ENCODE measurements at places on chromosomes 12 and 14.

DNA sequence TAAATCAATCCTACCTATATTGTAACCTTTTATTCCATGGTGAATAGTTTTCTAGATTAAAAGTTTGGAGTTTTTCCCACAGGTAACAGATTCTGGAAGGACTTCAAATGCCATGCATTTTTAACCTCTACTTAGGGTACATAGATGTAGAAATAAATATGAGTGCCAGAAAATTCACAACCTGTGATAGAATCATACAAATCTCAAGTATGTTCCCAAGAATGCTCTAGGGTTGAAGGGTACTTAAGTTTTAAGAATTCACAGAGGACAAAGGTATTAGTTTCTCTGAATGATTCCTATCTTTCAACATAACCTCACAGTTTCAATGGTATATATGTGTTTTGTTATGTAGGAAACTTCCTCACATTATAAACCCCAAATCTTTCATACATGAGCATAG lies 511.3 kb downstream of the TMEM117 start:
- no peak overlapping the region for H3K27ac ChIP-seq
- DNase-seq = no peak
- H3K27me3 ChIP-seq = no peaks in the 10 kb centered on the region
- no peaks in the 10 kb centered on the region for H3K36me3 ChIP-seq
- H3K4me3 ChIP-seq = no peak overlapping the region

- no peak overlapping the region for H3K27ac ChIP-seq
- H3K4me3 ChIP-seq = no peak overlapping the region
- no peaks in the 10 kb centered on the region for H3K27me3 ChIP-seq
- no peak for DNase-seq
- no peaks in the 10 kb centered on the region for H3K4me1 ChIP-seq
- H3K36me3 ChIP-seq = no peaks in the 10 kb centered on the region
Observed at GRCh38 chr14:85296456-85297210, 233.3 kb upstream of the FLRT2 start.

- H3K27ac ChIP-seq = no peak overlapping the region
- H3K27me3 ChIP-seq = no peaks in the 10 kb centered on the region
- peaks cover 7% of the 10 kb centered on the region for H3K4me1 ChIP-seq
- DNase-seq = no peak
Observed at GRCh38 chr12:50018968-50019367, 6.3 kb downstream of the RACGAP1 start.

GRCh38 chr12:26978801-26979200 lies 35.4 kb downstream of the TM7SF3 start:
- H3K27ac ChIP-seq = no peak overlapping the region
- no peaks in the 10 kb centered on the region for H3K4me1 ChIP-seq
- peaks cover 4% of the 10 kb centered on the region for H3K36me3 ChIP-seq
- no peak for DNase-seq

GRCh38 chr14:27384124-27384523 lies 786.3 kb upstream of the NOVA1 start:
- H3K4me3 ChIP-seq = no peak overlapping the region
- no peak overlapping the region for H3K27ac ChIP-seq
- H3K4me1 ChIP-seq = no peaks in the 10 kb centered on the region
- no peak for DNase-seq

DNA sequence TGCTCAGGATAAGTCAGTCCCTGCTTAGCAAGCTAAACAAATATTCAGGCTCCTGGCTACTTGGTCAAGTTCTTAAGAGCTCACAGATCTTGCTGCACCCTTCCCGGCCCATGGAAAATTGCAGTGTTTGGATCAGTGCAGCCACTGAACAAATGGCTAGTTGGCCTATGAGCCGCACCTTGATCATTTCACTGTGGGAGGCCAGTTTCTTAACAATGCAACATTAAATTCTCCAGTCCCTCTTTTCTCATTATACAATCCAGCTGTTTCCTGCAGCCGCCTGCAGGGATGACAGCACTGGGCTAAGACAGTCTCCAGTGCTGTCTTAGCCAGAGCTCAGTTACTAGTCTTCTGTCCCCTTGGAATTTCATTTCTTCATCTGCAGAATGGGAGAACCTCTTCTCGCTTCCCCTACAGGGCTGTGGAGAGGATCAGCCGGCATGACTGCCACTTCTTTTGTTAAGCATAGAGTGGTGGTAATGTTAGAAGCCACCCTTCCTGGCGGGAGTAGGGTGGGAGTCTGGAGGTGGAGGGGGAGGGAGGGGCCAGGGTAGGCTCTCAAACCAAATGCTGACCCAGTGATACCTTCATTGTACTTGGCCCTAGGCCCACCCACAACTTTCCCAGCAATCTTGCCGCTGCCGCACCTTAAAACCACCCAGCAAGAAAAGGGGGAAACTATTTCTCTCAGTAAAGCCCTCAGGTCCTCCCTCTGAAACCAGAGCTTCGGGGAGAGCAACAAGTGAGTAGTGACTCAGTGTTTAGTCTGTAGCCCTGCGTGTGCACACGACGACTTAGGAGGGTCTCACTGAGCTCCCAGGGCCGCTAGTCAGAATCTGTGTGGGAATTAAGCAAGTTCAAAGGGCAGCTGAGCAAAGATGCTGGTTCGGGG lies 145.7 kb downstream of the NUAK1 start:
- H3K27ac ChIP-seq = no peak overlapping the region
- no peak overlapping the region for H3K4me3 ChIP-seq
- no peak for DNase-seq
- H3K36me3 ChIP-seq = no peaks in the 10 kb centered on the region
- no peaks in the 10 kb centered on the region for H3K27me3 ChIP-seq
- no peaks in the 10 kb centered on the region for H3K4me1 ChIP-seq

- H3K36me3 ChIP-seq = no peaks in the 10 kb centered on the region
- DNase-seq = no peak
- H3K4me1 ChIP-seq = no peaks in the 10 kb centered on the region
- H3K4me3 ChIP-seq = no peak overlapping the region
- no peak overlapping the region for H3K27ac ChIP-seq
- no peaks in the 10 kb centered on the region for H3K27me3 ChIP-seq
Observed at GRCh38 chr14:35695647-35696046, 113.4 kb downstream of the RALGAPA1 start.

- H3K27me3 ChIP-seq = no peaks in the 10 kb centered on the region
- H3K36me3 ChIP-seq = no peaks in the 10 kb centered on the region
- no peak overlapping the region for H3K4me3 ChIP-seq
- H3K27ac ChIP-seq = no peak overlapping the region
- DNase-seq = no peak
Observed at GRCh38 chr14:65850429-65851135, 438.1 kb downstream of the FUT8 start.

GRCh38 chr12:11907625-11908024 lies 163.1 kb upstream of the BCL2L14 start:
- H3K4me1 ChIP-seq = no peaks in the 10 kb centered on the region
- no peaks in the 10 kb centered on the region for H3K36me3 ChIP-seq
- H3K27ac ChIP-seq = no peak overlapping the region
- no peak for DNase-seq
- H3K27me3 ChIP-seq = no peaks in the 10 kb centered on the region

GRCh38 chr12:19458733-19459132 lies 19.4 kb downstream of the AEBP2 start:
- no peak for DNase-seq
- no peaks in the 10 kb centered on the region for H3K27me3 ChIP-seq
- H3K4me1 ChIP-seq = peaks cover 4% of the 10 kb centered on the region
- no peaks in the 10 kb centered on the region for H3K36me3 ChIP-seq
- H3K4me3 ChIP-seq = no peak overlapping the region

- no peak overlapping the region for H3K4me3 ChIP-seq
- H3K27ac ChIP-seq = no peak overlapping the region
- peaks cover 30% of the 10 kb centered on the region for H3K4me1 ChIP-seq
- DNase-seq = no peak
Observed at GRCh38 chr12:2851931-2852330, 4.9 kb downstream of the TEX52 start.

DNA sequence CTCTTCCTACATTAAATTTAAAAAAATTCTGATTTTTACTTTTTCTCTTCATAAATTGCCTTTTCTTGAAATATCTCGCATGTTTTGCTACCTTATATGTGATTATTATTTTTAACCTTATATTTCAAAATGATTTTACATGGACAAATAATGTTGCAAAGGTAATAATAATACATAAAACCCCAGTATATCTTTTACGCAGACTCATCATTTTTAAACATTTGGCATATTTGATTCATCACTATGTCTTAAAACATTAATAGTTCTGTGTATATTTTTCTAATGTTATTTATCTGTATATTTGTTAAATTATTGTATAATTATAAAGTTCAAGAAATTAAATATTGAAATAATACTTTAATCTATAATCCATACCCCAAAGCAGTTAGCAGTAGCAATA lies 350.8 kb downstream of the RPL10L start:
- DNase-seq = no peak
- no peak overlapping the region for H3K27ac ChIP-seq
- H3K4me1 ChIP-seq = no peaks in the 10 kb centered on the region
- H3K4me3 ChIP-seq = no peak overlapping the region

- H3K27me3 ChIP-seq = no peaks in the 10 kb centered on the region
- H3K36me3 ChIP-seq = no peaks in the 10 kb centered on the region
Observed at GRCh38 chr12:115419145-115419646, 735.2 kb upstream of the TBX3 start.

DNA sequence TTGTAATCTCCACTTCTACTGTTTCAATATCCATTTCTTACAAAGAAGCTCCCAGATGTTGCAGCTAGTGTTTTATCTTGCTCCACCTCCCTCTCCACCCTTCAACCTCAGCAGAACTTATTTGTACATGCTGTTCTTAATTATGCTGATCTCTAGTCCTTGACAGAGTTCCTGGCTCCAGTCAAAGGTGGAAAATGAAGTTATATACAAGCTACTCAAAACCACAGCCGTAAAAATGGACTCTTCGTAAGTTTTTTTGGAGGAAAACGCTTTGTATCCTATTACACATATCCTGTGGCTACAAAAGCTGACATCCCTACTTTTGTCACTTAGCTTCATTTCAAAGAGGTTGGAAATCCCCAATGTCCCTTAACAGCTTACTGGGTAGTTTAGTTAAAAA lies 1.3 kb downstream of the CLEC1A start:
- peak overlapping the region; percentile 80 for H3K27ac ChIP-seq
- H3K4me3 ChIP-seq = no peak overlapping the region
- H3K27me3 ChIP-seq = no peaks in the 10 kb centered on the region
- DNase-seq = no peak

GRCh38 chr12:96190413-96191108 lies 3.6 kb upstream of the ELK3 start:
- no peaks in the 10 kb centered on the region for H3K36me3 ChIP-seq
- DNase-seq = peak; percentile 36
- no peaks in the 10 kb centered on the region for H3K4me1 ChIP-seq
- H3K27ac ChIP-seq = no peak overlapping the region
- H3K4me3 ChIP-seq = no peak overlapping the region
- no peaks in the 10 kb centered on the region for H3K27me3 ChIP-seq

DNA sequence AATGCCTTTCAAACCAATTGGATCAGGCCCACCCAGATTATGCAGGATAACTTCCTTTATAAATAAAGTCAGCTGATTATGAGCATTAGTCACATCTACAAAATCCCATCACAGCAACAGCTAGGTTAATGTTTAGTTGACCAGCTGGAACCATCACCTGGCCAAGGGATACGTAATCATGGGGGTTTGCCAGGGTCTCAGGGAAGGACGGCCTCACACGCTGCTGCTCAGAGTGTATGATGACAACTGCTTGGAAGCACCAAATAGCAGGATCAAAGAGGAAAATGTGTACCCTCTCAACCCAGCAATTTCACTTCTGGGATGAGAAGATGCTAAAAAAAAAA lies 162.6 kb downstream of the SLC15A4 start:
- H3K36me3 ChIP-seq = no peaks in the 10 kb centered on the region
- no peak overlapping the region for H3K4me3 ChIP-seq
- no peak for DNase-seq
- H3K27ac ChIP-seq = no peak overlapping the region
- H3K27me3 ChIP-seq = no peaks in the 10 kb centered on the region
- H3K4me1 ChIP-seq = no peaks in the 10 kb centered on the region

GRCh38 chr12:19894050-19894449 lies 454.8 kb downstream of the AEBP2 start:
- no peaks in the 10 kb centered on the region for H3K4me1 ChIP-seq
- no peak overlapping the region for H3K4me3 ChIP-seq
- DNase-seq = no peak
- H3K36me3 ChIP-seq = no peaks in the 10 kb centered on the region
- no peaks in the 10 kb centered on the region for H3K27me3 ChIP-seq

- H3K36me3 ChIP-seq = no peaks in the 10 kb centered on the region
- H3K27me3 ChIP-seq = no peaks in the 10 kb centered on the region
- H3K27ac ChIP-seq = no peak overlapping the region
- no peak for DNase-seq
Observed at GRCh38 chr12:63930971-63931370, 86.5 kb downstream of the SRGAP1 start.

- H3K4me1 ChIP-seq = peaks cover 44% of the 10 kb centered on the region
- peak overlapping the region; percentile 77 for H3K27ac ChIP-seq
- H3K27me3 ChIP-seq = no peaks in the 10 kb centered on the region
- no peak overlapping the region for H3K4me3 ChIP-seq
Observed at GRCh38 chr12:116955382-116956021, 44.8 kb downstream of the FBXW8 start.

DNA sequence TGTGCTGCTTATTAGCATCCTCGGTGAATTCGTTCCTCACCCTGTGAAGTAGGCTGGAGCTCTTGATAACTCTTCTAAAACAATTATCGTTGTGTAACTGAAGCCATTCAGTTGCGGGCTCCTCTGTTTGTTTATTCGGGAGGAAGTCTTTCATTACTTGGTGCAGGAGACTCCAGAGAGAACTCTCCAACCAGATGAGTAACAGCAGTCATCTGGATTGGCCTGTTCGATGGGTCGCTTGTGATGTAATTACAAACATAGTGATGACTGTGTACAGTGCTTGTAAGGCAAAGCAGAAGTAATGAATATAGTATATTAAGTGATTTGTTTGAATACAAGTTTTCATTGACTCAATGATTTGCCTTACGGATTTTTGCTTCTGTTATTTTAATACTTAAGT lies 10.9 kb downstream of the ATP6V0A2 start:
- peaks cover 13% of the 10 kb centered on the region for H3K36me3 ChIP-seq
- H3K27me3 ChIP-seq = no peaks in the 10 kb centered on the region
- H3K4me3 ChIP-seq = no peak overlapping the region
- no peak overlapping the region for H3K27ac ChIP-seq

- H3K27ac ChIP-seq = no peak overlapping the region
- no peak overlapping the region for H3K4me3 ChIP-seq
- H3K4me1 ChIP-seq = peaks cover 1% of the 10 kb centered on the region
- no peaks in the 10 kb centered on the region for H3K36me3 ChIP-seq
- H3K27me3 ChIP-seq = no peaks in the 10 kb centered on the region
Observed at GRCh38 chr14:94021416-94022157, 4.6 kb upstream of the OTUB2 start.

- no peaks in the 10 kb centered on the region for H3K27me3 ChIP-seq
- no peaks in the 10 kb centered on the region for H3K36me3 ChIP-seq
- H3K27ac ChIP-seq = no peak overlapping the region
- H3K4me3 ChIP-seq = no peak overlapping the region
- no peaks in the 10 kb centered on the region for H3K4me1 ChIP-seq
Observed at GRCh38 chr12:45327823-45328383, 112.0 kb downstream of the ANO6 start.

GRCh38 chr14:93928184-93929047 lies 1.3 kb downstream of the FAM181A start:
- no peak for DNase-seq
- H3K4me1 ChIP-seq = peaks cover 14% of the 10 kb centered on the region
- no peaks in the 10 kb centered on the region for H3K27me3 ChIP-seq

- H3K4me1 ChIP-seq = peaks cover 12% of the 10 kb centered on the region
- DNase-seq = no peak
- H3K4me3 ChIP-seq = no peak overlapping the region
- H3K27ac ChIP-seq = no peak overlapping the region
Observed at GRCh38 chr14:28765831-28766468, 637 bp upstream of the FOXG1 start.

- no peaks in the 10 kb centered on the region for H3K27me3 ChIP-seq
- DNase-seq = no peak
- H3K4me1 ChIP-seq = no peaks in the 10 kb centered on the region
- H3K4me3 ChIP-seq = no peak overlapping the region
Observed at GRCh38 chr12:87185367-87185766, 843.8 kb downstream of the C12orf50 start.
